ENCODE measurements at places on chromosomes 5 and 9. TPM values are rescaled to one million over a fixed set of nuclear protein-coding genes. Genes with fewer than 3 reads are reported as not detected.

DNA sequence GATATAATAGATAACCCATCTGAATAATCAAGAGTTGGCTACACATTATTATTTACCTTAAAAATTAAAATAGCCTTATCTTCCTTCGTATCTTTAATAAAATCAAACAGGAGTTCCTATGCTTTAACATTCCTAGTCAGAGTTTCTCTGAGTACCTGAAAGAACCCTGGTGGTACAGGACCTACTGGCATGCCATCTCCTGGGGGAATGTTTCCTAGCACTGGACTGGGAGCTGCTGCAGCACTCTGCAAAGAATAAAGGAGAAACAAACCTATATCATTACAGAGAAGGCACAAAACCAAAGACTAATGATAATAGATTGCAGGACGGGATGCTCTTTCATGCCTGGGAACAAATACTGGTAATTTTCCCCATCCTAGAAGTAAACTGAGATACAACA, 119.5 kb upstream of the ACOT12 start:
- no peak for DNase-seq

DNA sequence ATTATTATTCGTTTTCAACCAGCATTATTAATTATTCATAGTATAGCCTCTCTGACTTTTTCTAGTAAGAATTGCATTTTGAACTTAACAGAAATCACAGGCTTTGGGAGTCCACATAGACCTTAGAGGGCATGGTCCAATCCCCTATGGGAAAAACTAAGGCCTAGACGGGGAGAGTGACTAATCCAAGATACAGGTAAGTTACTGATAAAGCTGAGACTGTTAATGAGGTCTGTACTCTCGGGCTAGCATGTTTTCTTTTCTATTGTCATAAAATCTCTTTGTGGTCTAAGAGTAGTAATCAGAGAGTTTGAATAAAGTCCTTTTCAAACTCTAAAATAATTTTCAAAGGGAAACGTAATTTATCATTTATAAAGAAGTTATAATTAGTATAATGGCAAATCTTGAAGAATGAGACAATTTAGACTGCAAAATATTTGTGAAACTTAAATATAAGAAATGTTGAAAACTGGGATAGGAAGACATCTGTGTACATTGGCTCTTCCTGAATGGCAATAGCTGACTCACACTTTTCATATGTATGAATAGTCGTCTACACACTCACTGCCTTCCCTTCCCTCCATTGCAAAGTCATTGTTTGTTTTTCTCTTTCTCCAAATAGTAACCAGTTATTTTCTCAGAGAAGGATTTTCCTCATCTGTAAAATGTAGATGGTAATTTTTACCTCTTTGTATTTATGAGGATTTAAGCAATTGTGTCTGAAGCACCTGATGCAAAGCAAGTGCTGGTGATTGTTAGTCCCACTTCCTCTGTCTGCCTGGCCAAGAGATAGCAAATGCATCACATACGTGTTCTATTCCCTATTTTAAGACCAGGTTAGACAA, 207.9 kb upstream of the CD180 start:
- no peak for DNase-seq

DNA sequence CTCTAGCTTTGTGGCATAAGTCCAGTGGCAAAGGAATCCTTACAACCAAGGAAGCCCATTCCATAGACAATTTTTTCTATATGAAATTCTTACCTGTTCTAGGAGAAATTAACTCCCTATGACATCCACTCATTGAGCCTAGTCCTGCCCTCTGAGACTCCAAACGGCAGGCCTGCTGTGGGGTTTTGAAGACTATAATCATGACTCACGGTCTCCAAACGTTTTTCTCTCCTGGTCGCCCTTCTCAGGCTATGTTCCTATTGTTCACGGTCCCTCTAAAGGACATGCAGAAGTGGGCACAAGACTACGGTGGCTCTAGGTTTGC, 611 bp downstream of the EXOSC3 start:
- no peak for DNase-seq

DNA sequence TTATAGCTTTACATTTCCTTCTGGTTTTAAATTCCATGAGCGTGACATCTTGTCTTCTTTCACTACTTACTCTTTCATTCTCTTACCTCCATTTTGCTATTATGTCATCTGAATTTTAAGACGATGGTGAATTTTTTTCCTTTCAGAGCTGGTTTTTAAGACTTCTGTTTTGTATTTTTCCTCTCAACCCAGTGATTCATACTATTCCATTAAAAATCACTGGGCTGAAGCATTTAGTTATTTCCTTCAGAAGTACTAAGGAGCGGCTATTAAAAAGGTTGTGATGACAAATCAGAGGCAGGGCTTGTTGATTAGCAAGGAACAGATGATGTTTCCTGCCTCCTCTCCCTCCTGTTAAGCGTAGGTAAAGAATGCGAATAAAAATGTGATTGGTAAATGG, 16.5 kb downstream of the AGXT2 start:
- DNase-seq = no peak

Gene NTNG2
- total RNA-seq = 0.75 TPM

DNA sequence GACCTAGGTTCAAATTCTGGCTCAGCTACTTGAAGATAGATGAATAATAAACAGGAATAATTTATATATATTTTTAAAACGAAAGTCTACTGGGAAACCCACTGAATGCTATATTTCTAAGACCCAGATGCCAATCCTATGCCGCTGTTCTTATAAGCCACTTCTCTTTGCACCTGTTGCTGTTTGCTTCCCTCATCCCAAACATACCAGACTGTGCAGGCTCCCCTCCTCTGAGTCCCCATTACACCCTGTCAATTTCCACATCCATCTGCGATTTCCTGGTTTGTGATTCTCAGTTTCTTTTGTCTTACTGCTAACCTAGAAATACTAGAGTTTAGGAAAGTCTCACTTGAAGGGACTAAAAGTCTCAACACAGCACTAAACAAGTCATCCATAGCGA, 92.8 kb upstream of the CAST start:
- DNase-seq = no peak

- DNase-seq = no peak
These were observed 39.1 kb upstream of the PJA2 start for GRCh38 chr5:109448838-109449237.

Gene SYK
- 59.7 TPM for total RNA-seq

Gene MSANTD3
- 9.2 TPM for total RNA-seq

- DNase-seq = no peak
These were observed 26.3 kb upstream of the GABRP start for GRCh38 chr5:170757182-170757601.

Gene ITGA1
- 25.2 TPM for total RNA-seq

DNA sequence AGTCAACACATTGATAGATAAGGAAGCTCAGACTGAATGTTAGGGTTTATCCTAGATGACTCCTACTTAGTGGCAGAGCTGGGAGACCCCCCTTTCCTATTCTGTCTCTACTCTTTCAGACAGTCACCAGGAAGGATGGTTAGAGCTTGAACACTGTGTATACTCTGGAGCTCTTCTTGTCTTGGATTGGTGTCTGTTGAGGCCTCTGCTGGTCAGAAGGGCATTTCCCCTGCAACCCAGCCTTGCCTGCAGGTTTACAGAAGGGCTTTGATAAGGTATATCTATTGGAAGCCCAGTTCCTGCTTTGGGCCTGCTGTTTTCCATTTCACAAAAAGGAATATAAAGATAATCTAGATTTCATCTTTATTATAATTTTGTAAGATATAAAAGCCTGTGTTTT, 71.8 kb downstream of the KDM4C start:
- no peak for DNase-seq

DNA sequence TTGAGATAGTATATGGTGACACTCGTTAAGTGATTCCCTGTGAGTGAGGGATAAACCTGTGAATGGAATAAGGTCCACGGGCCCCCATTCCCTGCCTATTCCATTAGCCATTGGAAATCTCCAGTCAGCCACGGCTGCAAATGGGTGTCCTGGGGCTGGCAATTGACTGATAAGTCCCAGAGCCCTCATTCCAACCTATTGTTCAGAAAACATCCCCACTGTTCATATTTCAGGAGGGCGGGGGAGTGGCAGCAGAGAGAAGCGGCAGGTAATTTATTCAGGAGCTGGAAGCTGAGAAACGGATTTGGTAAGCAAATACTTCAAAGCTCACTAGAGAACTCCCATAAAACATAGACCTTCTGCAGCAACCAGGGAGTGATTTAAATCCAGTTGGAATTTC, 42.0 kb downstream of the TMEM174 start:
- no peak for DNase-seq

GRCh38 chr9:73213300-73213699, 61.6 kb downstream of the ANXA1 start:
- DNase-seq = no peak

Gene F12
- 9.0 TPM for total RNA-seq

DNA sequence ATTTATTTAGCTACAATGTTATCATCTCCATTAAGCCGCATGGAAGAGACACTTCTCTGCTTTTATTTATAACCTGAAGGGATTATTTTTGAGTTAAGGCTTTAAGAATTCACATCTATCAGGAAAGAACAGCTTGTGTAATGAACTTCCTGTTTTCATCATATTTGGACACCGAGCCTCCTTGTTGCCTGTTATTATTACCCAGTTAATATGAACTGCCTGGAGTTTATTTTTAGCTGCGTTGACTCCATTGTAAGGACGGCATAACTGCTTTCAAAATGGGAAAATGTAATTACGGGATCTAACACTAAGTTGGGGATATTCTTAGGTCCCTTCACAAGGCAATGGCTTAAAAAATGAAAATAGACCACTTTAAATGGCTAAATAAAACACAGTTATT, 89.0 kb upstream of the NR4A3 start:
- no peak for DNase-seq

Gene NPR3
- total RNA-seq = 0.58 TPM

- no peak for DNase-seq
These were observed 44.5 kb upstream of the CXCL14 start for GRCh38 chr5:135623186-135623715.
